Thyroid gland (tissue), 4 donors: ENCODE measurements at places on chromosomes 1 and 21. TPM values are rescaled to one million over a fixed set of nuclear protein-coding genes. Genes with fewer than 3 reads are reported as not detected.

- no peak for DNase-seq
Observed at GRCh38 chr1:55180075-55180670, 35.0 kb downstream of the USP24 start.

The KCNE1 gene
- total RNA-seq = 2.6 TPM

- DNase-seq = no peak
Observed at GRCh38 chr1:55035904-55036303, 3.4 kb upstream of the PCSK9 start.

GRCh38 chr1:20008391-20008841 is 29.0 kb upstream of the PLA2G2A start:
- no peak for DNase-seq

DNA sequence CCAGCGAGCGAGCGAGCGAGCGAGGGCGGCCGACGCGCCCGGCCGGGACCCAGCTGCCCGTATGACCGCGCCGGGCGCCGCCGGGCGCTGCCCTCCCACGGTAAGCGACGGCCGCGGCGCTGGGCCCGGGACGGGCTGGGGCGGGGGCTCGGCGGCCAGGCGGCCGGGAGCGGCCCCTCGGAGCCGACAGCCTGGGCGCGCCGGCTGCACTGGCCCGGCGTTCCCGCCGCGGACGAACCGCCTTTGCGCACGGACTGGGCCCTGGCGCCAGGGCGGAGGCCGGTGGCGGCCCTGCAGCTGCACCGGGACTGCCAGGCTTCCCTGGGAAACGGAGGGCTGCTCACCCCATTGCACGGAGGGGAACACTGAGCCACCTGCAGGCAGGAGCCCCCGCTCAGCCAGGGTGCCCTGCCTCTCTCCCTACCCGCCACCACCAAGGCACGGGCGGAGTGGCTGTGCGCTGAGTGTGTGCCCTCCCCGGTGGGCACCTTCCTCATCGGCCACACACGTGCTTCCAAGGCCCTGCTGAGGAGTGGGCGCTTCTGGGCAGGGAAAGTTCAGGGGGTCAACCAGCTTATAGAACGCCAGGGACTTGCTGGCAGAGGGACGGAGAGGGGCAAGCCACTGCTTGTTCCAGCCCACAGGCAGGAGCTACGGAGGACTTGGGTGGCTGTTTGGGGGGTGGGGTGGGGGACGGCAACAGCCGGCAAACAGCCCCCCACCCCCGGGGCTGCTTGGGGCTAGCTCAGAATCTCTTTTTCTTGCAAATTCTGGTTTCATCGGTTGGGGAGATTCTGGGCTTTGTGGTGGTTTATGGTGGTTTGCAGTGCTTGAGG is 532 bp downstream of the CSF1 start:
- no peak for DNase-seq

- no peak for DNase-seq
Observed at GRCh38 chr1:8395433-8395866, 77.5 kb downstream of the SLC45A1 start.

GRCh38 chr1:65527707-65528503 is 107.4 kb downstream of the LEPR start:
- DNase-seq = no peak

DNA sequence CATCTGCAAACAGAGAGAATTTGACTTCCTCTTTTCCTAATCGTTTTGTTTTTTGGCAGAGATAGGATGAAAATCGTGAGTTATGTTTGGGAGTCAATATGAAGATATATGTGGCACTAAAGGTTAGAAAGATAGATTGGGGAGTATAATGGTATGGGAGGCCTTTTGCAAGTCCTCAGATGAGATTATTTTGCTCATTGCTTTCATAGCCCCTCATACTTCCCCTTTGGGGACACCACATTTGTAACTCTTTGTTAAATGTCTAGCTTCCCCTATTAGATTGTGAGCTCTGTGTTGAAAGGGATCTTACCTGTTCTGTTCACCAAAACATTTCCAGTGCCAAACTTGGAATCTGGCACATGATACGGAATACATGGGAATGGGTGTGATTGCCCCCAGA is 30.2 kb downstream of the RAVER2 start:
- no peak for DNase-seq

DNA sequence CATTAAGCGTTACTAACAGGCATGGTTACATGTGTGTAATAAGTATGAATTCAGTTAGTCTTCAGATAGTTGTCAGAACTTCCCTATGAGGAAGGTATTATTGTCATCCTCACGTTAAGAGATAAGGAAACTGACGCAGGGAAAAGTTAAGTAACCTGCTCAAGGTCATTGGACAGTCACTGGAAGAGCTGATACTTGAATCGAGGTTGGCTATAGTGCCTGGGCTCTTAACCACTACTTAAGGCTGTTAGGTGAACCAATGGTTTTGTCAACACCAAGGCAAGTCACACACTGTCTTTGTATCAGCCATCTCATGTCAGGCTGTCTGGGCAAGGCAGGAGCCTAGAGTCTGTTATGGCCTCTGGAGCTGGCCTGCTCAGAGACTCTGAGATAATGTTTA is 16.2 kb downstream of the MFSD2A start:
- peak; percentile 57 for DNase-seq

The PPCS gene
- 103 TPM for total RNA-seq

GRCh38 chr21:33820798-33821197 is 94.8 kb downstream of the ATP5PO start:
- no peak for DNase-seq

The S100A4 gene
- 85.6 TPM for total RNA-seq

- no peak for DNase-seq
Observed at GRCh38 chr1:36894824-36895223, 139.5 kb downstream of the GRIK3 start.

The INSRR gene
- total RNA-seq = not detected

- no peak for DNase-seq
Observed at GRCh38 chr1:154666051-154666790, 58.2 kb upstream of the ADAR start.

- no peak for DNase-seq
Observed at GRCh38 chr1:33047839-33048305, 11.2 kb upstream of the AK2 start.

GRCh38 chr21:44579833-44580144 is 615 bp downstream of the KRTAP10-5 start:
- no peak for DNase-seq
